RWPE2 (cell line): ENCODE measurements at places on chromosomes 3 and 15.

DNA sequence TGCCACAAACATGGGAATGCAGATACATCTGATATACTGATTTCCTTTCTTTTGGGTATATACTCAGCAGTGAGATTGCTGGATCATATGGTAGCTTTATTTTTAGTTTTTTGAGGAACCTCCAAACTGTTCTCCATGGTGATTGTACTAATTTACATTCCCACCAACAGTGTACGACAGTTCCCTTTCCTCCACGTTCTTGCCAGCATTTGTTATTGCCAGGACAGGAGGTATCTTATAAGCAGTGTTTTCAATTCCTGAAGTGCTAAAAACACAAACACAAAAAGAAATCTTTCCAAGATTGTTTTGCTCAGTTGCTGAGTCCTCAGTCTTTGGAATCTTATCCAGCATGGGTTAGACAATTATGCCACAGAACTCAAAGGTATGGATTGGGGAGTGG is 13.5 kb downstream of the GTF2E1 start:
- no peak overlapping the region for H3K27ac ChIP-seq
- no peak overlapping the region for H3K4me3 ChIP-seq
- DNase-seq, result no peak
- H3K36me3 ChIP-seq, result peaks cover 43% of the 10 kb centered on the region
- H3K27me3 ChIP-seq, result no peaks in the 10 kb centered on the region
- H3K4me1 ChIP-seq, result no peaks in the 10 kb centered on the region

DNA sequence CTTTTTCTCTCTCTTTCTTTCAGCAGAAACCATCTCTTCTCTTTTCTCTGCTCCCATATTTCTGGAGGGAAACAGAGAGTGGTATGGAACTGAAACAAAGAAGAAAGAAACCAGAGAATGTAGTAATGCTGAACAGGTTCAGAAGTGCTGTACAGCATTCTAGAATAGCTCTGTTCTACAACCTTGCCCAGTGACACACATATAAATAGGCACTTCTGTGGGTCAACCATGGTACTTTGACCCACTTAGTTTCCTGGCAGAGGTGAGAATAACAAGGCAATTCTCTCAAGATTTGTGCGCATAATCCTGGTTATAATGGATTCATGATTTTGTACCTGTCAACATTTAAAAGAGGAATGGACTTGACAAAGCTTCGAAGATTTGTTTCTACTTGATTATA is 12.3 kb downstream of the CFAP91 start:
- H3K27me3 ChIP-seq, result no peaks in the 10 kb centered on the region
- H3K36me3 ChIP-seq, result no peaks in the 10 kb centered on the region
- no peak for DNase-seq
- no peak overlapping the region for H3K4me3 ChIP-seq
- no peaks in the 10 kb centered on the region for H3K4me1 ChIP-seq

DNA sequence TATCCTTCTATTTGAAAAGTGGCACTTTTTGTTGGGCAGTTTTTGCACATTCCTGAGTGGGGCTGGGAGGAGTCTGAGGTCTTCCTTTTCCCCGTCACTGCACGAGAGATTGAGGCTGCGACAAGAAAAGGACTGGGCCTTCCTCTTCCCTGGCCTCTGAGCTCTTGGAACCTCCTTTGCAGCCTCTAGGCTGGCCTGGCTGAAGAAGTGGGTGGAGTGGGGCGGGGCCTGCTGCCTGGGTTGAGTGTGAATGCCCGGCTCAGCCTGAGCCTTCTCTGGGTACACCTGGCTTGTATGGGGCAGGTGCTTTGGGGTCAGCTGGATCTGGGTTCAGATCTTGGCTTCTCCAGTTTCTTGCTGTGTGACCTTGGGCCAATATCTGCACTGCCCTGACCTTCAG is 43.1 kb downstream of the PLXNA1 start:
- H3K4me3 ChIP-seq, result no peak overlapping the region
- H3K4me1 ChIP-seq, result no peaks in the 10 kb centered on the region
- no peak for DNase-seq
- no peak overlapping the region for H3K27ac ChIP-seq
- peaks cover 76% of the 10 kb centered on the region for H3K36me3 ChIP-seq

DNA sequence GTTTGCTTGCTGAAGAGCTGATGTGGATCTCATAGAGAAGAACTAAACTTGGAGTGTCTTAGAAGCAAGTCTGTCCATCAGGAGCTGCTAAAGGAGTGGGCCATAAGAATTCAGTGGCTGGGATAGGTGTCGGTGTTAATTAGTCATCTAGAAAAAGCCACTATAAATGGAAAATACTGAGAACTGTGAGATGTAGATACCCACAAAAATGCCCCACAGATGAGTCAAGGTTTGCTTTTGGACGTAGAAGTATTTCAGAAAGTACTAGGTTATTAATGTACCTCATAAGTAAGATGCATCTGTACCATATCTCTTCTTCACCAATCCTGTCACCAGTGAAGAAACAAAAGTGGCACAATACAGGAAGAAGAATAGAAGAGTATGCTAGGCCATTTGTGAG is 530.9 kb upstream of the TGFBR2 start:
- H3K4me1 ChIP-seq, result no peaks in the 10 kb centered on the region
- H3K4me3 ChIP-seq, result no peak overlapping the region
- no peaks in the 10 kb centered on the region for H3K27me3 ChIP-seq
- no peak for DNase-seq
- no peaks in the 10 kb centered on the region for H3K36me3 ChIP-seq
- H3K27ac ChIP-seq, result no peak overlapping the region

GRCh38 chr3:149377408-149378364 is at the start of gene TM4SF1:
TSS of gene TM4SF1 (minus strand) at chr3:149377649. CDS start at chr3:149377547, 102 bp downstream.
- DNase-seq, result peak; percentile 92
- peak within 1 kb of the TSS; percentile 93 for H3K27ac ChIP-seq
- H3K36me3 ChIP-seq, result peaks cover 29% of the 10 kb centered on the region
- peaks cover 57% of the 10 kb centered on the region for H3K4me1 ChIP-seq
- H3K27me3 ChIP-seq, result no peaks in the 10 kb centered on the region
- H3K4me3 ChIP-seq, result peak within 1 kb of the TSS; percentile 42

DNA sequence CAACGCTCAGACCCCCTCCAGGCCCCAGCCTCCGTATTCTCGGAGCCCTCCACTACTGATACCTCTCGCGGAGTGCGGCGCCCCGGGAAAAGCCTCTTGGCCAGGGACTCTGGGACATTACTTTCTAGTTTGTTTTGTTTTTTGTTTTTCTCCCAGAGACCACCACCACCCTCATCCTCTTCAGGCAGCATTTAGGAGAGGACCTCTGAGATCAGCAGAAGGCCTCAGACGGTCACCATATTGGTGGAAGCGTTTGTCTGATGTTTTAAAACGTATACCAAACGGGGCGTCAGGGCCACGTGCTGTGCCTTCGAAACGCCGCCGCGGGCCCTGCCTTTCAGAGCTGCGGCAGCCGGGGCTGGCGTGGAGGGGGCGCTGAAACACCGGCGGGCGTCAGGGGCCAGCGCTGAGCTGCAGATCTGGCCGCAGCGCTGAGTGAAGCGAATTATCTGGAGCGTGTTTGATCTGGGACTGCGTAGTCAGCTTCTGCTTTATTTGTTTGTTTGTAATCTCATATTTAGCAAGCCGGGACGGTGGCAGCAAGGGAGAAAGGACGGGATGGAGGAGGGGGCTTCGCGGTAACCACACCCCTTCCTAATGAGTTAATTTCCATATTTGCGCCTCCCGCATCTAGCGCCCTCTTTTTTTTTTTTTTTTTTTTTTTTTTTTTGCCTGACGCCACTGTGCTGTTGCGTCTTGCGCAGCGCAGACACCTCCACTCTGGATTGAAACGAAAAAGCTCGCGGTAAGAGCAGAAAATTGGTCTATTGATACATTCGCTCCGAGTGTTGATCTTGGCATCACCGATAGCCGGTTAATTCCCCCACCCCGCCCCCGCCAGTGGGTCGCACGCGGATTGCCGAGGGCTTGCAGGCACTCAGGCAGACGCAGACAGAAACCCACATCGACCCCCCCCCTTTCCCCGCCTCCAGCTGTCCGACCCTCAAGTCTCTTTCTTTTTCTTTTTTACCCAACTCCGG is 14.9 kb downstream of the SOX2 start:
- H3K4me3 ChIP-seq, result peak overlapping the region; percentile 33
- H3K27ac ChIP-seq, result no peak overlapping the region
- H3K36me3 ChIP-seq, result no peaks in the 10 kb centered on the region
- peaks cover 5% of the 10 kb centered on the region for H3K4me1 ChIP-seq
- peaks cover 40% of the 10 kb centered on the region for H3K27me3 ChIP-seq
- no peak for DNase-seq

GRCh38 chr3:134030379-134031347 is 938 bp upstream of the SLCO2A1 start:
- H3K4me1 ChIP-seq, result no peaks in the 10 kb centered on the region
- no peak overlapping the region for H3K27ac ChIP-seq
- no peaks in the 10 kb centered on the region for H3K36me3 ChIP-seq
- DNase-seq, result no peak
- H3K4me3 ChIP-seq, result peak overlapping the region; percentile 70

GRCh38 chr3:157134620-157135191 is 25.2 kb downstream of the CCNL1 start:
- no peak for DNase-seq
- peak overlapping the region; percentile 97 for H3K27ac ChIP-seq
- no peaks in the 10 kb centered on the region for H3K27me3 ChIP-seq
- no peaks in the 10 kb centered on the region for H3K36me3 ChIP-seq
- no peak overlapping the region for H3K4me3 ChIP-seq

GRCh38 chr3:112815981-112816380 is 30.7 kb downstream of the CD200R1L start:
- no peak overlapping the region for H3K4me3 ChIP-seq
- no peak for DNase-seq
- no peaks in the 10 kb centered on the region for H3K27me3 ChIP-seq

DNA sequence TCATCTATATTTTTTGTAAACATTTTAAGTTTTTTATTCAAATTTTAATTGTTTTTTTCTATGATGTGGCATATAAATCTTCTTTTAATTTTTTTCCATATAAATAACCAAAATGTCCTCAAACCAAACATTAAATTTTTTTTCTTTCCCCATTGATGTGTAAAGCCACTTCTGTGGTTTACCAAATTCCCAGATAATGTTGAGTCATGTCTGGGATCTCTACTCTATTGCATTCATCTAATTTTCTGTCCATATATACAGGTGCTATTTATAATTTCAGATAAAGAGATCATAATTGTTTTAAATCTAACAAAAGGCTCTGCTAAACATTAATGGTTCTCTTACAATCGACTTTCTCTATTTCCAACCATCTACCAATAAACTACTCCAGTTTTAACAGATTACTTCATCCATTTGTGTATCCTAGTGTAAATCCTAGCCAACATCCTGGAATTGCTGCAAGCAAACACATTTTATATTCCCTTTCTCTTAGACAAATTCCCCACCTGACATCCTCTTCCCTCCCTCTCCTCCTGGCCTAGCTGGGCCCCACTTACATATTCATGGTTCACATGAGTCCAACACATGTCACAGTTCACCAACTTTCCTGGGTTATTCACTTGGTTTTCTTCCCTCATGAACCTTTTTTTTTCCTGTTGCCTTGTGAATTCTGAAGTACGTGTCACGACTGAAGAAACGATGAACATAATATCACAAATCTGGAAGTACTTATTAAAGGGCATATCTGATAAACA is 368.0 kb upstream of the AGTR1 start:
- no peaks in the 10 kb centered on the region for H3K27me3 ChIP-seq
- H3K36me3 ChIP-seq, result no peaks in the 10 kb centered on the region
- H3K4me3 ChIP-seq, result no peak overlapping the region
- no peak overlapping the region for H3K27ac ChIP-seq
- no peak for DNase-seq
- no peaks in the 10 kb centered on the region for H3K4me1 ChIP-seq

DNA sequence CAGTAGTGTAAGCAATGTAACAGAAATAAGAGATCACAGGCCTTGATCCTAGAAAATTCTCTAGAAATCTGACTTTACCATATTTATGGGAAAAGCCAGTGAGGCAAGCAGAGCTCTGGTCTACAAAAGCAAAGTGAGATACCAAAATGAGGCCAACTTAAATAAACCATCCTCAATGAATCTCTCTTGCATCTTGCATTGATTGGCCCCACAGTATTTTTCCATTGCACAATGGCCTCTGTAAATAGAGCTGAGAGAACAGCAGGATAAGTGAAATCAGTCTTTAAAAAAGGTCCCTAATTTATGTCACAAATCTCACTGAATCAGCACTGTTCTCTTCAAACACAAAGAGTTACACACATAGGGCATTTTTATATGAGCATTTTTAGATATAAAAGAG is 8.9 kb downstream of the CFAP20DC start:
- no peaks in the 10 kb centered on the region for H3K4me1 ChIP-seq
- H3K27ac ChIP-seq, result no peak overlapping the region
- H3K4me3 ChIP-seq, result no peak overlapping the region
- peaks cover 28% of the 10 kb centered on the region for H3K36me3 ChIP-seq
- no peaks in the 10 kb centered on the region for H3K27me3 ChIP-seq
- no peak for DNase-seq

DNA sequence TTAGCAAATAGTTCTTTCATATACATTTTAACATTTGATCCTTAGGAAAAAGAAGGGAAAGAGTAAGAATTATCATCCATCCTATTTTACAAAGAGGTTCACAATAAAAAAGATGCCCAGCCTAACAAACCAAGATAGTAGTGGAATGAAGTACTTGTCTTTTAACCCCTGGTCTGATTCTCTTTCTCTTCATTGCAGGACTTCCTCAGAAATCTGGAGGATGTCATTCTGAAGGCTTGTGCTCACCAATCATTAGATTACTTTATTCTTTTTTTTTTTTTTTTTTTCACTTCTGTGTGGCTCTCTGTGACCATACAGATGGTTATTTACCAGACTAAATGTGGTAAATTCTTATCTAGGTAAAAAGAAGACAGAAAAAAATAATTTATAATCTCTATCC is 7.0 kb downstream of the HDGFL3 start:
- H3K27me3 ChIP-seq, result no peaks in the 10 kb centered on the region
- DNase-seq, result no peak
- peaks cover 11% of the 10 kb centered on the region for H3K36me3 ChIP-seq
- H3K4me3 ChIP-seq, result no peak overlapping the region

DNA sequence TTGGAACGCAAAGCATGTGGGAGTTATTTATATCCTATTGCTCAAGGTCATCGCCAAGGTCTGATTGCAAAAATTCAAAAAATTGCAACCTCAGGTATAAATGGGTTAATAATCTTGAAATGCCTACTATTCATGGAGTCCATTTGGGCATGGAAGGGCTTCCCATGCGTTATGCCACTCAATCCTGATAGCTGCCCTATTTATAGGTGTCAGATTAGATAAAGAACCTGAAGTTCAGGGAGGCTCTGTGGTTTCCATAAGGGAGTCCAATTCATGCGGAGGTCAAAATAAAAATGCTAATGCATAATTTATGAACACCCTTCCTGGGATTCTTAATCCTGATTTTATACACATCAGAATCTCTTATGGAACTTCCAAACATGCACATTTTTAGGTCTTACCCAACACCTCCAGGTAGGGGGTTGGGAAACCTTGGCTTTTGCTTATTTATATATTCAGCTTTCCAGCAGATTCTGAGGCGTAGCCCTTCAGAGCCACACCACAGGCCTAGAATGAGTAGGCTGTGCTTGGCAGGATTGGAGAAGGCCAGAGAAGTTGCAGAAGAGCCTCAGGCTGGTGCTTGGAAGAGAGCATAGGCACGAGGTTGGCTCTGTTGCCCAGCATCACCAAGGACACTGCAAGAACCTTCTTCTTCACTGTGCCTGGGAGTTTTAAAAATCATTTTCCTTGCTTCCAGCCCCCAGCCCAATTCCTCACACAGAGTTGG is 324.4 kb upstream of the CFAP20DC start:
- no peak overlapping the region for H3K4me3 ChIP-seq
- no peaks in the 10 kb centered on the region for H3K27me3 ChIP-seq
- H3K4me1 ChIP-seq, result no peaks in the 10 kb centered on the region
- no peak overlapping the region for H3K27ac ChIP-seq
- DNase-seq, result no peak
